Kidney capillary endothelial cell (primary cell): ENCODE measurements at places on chromosomes 3 and 15.
A peak's percentile ranks its signal among the peaks of the same experiment; 100 is the strongest.

DNA sequence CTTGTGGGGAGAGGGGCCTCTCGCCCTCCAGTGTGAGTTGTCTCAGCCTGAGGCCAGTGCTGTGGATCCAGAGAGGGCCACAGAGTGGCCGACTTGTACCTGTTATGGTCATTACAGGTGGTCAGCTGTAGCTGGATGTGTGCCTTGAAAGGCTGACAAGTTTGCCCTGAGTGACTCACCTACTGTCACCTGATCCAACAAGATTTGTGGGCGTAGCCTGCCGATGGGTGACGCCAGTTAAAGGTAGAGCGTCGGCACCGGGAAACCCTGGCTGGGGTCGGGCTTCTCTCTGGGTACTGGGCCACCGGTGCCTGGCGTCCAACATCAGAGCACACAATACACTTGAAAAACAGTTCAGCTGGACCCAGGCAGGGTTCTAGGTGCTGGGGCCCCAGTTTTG, 2.8 kb upstream of the ISG20 start:
- DNase-seq: no peak

DNA sequence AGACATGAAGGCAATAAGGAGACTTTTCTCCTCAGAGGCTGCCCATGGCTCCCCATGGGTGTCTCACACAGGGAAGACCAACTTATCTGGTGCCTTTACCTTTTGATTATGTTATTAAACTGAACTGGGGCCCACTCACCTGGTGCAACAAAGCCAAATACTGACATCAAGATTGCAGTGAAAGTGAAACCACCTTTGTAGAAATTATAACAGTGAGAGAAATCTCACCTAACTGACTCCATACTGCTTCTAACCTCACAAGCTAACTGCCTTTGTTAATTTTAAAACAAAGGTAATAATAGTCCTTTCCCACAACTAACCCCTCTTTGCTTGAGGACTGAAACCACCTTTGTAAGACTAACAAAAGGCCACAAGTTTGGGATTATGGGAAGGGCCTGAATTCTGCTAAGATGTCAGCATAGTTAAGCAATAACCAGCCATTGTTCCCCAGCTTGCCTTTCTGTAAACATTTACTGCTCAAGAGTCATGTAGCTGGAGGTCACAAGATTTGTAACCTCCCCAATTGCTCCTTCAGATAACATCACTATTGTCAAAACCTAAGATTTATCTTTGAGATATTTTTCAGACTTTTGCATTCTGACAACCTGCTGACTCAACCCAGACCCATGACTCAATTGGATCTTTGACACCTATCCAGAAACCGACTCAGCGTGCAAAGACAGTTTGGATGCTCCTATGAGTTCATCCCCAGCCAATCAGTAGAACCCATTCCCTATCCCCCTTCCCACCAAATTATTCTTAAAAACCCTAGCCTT, 420.3 kb upstream of the CFAP20DC start:
- no peak for DNase-seq

- no peak for DNase-seq
These were observed 10.6 kb upstream of the SPRED1 start for GRCh38 chr15:38242055-38242454.

DNA sequence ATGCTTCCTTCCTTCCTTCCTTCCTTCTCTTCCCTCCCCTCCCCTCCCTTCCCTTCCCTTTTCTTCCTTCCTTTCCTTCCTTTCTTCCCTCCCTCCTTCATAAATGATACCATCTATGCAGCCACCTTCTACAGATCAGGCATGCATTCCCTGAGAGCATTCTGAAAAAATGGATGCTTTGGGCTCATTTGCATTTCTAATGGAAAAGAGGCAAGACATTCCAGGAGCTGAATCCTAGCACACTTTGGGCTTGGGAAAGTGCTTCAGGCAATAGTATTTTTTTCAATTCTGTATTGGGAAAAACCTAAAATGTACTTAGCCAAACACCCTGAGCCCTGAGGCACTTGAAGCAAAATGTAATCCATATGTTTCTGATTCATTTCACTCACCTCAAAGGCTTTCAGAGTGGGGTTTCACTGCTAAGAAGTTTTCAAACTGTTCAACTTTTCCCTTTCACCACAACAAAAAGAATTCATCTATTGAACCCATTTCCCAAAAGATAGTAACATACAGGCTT, 220.1 kb upstream of the RORA start:
- DNase-seq: no peak

DNA sequence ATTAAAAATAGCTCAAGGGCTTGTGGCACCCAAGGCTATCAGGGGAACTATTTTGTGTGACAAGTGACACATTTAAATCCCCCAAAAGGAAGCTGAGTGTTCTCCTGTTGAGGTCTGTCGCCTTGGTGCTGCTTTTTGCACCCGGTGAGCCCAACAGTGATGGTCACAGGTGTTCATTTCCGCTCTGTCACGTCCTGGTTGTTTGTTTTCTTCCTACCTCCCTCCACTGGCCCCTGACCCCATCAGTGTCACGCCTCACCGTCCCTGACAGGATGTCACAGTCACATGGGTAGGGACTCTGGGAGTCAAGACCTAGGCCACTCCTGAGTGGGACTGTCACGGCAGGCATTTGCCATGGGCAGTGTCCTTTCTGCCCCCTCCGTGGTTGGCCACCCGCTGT, 11.2 kb downstream of the SLCO3A1 start:
- DNase-seq: no peak

DNA sequence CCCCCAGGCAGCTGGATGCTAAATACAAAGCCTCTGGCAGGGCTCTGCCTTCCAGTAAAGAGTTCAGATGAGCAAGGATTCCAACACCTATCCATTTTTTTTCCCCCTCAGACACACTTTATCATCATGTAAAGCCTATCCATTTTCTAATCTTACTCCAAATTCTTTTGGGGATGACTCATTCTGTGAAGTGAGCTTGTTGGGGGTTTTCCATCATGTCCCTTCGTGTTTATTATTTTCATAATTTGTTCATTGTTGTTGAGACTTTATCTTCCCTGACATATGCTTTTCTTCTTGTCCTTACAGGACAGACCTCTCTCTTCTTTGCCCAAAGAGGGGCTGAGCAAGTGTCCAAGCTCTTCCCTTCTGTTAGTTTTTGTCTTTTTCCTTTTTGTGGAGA, 34.7 kb upstream of the SH3BP5 start:
- no peak for DNase-seq

DNA sequence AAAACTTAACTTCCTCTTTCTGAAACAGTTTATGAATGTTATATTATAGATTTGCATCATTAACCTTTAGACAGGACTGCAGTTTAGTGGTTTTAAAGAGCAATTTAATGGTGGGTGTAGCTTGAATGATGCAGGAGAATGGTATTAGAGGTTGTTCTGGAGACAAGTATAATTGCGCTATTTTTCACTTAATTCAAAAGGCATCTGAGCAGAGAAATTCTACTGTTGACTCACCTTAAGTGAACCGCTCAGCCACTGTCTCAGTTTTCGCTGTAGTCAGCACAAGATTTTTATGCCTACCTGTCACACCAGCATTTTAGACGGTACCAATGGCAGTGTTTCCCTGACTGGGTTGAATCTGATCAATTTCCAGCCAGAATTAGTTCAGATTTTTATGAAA, 348.8 kb upstream of the DCBLD2 start:
- DNase-seq: no peak

GRCh38 chr3:83934192-83935021, 1024.4 kb upstream of the CADM2 start:
- DNase-seq: peak; percentile 55

GRCh38 chr15:92669432-92669831, 13.9 kb upstream of the FAM174B start:
- no peak for DNase-seq

DNA sequence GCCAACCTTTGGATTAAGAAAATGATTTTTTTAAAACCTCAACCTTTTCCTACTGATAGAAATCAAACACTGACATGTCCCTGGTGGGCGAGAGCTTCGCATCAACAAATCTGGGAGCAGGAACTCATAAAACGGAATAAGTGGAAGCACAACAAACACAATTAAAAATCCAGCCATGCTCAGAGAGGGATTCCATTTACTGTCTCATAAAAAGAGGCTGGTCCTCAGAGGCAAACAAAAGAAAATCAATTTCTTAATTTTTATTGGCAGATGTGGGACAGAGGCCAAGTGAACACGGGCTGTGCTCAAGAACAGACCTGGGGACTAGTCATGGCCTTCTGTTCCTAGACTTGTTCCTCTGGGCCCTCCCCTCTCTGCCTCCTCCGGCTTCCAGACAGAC, 214.5 kb downstream of the NTRK3 start:
- no peak for DNase-seq

- no peak for DNase-seq
These were observed 16.4 kb downstream of the CA12 start for GRCh38 chr15:63365273-63365680.

DNA sequence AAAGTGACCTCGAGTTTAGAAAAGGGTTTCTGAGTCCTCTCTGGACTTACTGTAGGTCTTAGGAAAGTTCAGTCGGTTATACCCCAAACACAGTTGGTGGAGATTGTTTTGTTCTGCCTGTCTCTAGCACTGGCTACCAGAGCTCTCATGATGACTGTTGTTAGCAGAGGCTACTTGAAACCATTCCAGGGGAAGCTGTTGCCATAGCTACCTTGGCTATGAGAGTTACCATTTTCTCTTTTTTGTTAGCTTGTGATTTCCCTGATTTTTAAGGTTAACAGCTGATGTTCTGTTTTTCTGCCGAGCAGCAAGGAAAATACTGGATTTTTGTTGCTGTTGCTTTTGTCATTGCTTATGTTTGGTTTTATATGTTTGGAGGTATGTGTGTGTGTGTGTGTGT, 26.7 kb downstream of the ABHD2 start:
- DNase-seq: no peak

GRCh38 chr3:161540594-161540993, 44.0 kb downstream of the OTOL1 start:
- DNase-seq: no peak

DNA sequence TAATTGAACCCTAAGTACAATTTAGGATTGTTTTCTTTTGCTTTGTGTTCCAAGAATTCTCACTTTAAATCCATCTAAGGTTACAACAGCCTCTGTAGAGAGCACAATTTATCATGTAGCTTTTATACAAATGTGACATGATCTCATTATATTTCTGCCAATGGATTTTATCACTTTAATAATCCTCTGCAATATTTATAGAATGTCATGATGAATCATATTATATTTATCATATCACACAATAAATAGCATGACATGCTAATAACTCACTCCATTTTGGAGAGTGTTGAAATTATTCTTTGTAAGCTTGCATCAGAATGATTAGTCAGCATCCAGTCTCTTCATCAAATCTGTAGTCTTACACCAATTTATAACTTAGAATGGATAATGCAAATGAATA, 280.6 kb upstream of the ZNF717 start:
- DNase-seq: no peak

DNA sequence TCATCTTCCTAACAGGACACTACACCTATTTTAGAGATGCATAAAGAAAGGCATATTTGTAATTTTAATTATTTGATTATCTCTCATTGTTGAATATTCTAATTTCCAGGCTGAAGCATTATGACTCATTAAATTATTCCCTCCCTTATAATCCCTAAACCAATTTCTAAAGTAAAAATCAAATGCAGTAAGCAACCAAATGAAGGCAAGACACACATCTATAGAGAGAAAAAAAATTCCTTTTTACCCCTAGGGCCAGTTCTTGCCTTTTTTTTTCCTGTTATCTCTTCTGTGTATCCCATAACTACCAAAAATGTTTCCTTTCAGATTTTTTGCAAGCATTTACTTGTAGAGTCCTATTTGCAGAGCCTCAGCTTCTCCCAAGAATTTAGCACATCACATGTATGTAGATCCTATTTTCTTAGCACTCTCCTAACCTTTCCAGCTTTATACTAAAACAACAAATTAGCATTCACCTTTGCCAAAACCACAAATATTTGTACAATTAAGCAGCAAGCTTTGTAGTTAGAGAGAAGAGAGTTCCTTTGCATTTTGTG, 177.9 kb downstream of the SATB1 start:
- DNase-seq: no peak

DNA sequence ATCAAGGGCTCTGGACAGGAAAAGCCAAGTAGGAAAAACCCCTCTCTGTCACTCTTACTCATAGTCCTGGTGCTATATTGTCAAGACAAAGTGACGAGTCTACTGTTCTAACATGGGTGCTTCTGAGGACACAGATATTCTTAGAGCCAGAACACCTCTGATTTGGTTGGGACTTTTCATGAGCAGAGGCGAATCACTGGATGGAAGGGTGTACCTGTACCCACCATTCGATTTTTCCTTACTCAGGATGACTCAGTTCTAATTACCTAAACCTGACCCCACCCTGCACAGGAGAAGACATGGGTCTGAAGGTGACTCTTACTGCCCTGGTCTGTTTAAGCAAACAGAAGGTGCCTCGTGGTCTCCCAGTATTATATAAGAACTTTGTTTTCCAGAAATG, 58.5 kb downstream of the ABCC5 start:
- no peak for DNase-seq

DNA sequence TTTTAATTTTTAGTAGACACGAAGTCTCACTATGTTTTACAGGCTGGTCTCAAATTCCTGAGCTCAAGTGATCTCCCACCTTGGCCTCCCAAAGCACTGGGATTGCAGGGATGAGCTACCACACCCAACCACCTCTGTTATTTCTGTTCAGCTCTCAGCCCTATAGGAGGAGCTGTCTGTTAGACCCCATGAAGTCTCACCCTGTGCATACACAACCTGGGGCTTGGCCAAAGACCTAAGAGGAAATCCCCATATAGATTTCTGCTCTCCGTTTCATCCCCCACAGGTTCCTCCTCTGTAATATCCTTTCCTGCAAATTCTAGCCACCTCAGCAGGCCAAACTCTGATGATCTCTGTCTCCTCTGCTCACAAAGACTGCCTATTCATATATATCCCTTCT, 56.6 kb upstream of the CTDSPL2 start:
- DNase-seq: no peak

GRCh38 chr15:59143281-59143680, 38.3 kb downstream of the CCNB2 start:
- DNase-seq: no peak

DNA sequence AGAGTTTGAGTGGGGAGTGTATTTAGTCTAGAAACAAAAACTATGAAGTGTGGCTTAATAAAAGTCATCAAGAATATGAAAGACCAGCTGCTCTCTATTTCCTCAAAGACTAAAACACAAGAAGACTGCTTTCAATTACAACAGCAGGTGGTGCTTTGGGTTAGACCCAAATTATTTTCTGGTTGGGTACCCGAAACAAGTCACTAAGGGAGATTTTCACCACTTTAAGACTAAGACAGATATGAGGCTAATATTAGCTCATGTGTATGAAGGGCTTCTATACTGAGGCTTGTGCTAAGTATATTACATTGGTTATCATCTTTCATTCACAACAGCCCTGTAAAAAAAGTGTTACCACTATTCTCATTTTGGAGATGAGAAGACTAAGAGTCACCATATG, 43.1 kb downstream of the COL8A1 start:
- DNase-seq: no peak

GRCh38 chr3:43288366-43288765, 2.0 kb downstream of the SNRK start:
- no peak for DNase-seq

- DNase-seq: no peak
These were observed 10.9 kb downstream of the SCG3 start for GRCh38 chr15:51692154-51692553.

- DNase-seq: no peak
These were observed 19.1 kb upstream of the CCDC174 start for GRCh38 chr3:14632442-14632930.
